ENCODE measurements at places on chromosomes 12 and 14.

DNA sequence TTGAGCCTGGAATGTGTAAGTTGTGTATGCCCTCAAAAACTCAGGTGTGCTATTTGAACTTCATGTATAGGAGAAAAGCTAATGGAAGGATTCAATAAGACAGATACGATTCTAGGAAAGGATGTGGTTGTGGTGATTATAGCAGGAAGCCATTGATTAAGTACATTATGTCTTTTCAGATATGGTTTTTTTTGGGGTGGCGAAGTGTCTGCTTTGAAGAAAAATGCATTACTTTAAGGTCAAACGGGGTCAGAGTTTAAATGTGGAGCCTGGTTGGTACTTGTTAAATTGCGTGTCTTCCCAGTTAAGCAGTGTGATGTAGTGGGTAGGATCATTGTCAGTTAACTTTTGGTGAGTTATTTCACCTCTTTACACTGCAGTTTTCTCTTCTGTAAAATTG is 13.0 kb upstream of the NUP107 start:
- DNase-seq = no peak

DNA sequence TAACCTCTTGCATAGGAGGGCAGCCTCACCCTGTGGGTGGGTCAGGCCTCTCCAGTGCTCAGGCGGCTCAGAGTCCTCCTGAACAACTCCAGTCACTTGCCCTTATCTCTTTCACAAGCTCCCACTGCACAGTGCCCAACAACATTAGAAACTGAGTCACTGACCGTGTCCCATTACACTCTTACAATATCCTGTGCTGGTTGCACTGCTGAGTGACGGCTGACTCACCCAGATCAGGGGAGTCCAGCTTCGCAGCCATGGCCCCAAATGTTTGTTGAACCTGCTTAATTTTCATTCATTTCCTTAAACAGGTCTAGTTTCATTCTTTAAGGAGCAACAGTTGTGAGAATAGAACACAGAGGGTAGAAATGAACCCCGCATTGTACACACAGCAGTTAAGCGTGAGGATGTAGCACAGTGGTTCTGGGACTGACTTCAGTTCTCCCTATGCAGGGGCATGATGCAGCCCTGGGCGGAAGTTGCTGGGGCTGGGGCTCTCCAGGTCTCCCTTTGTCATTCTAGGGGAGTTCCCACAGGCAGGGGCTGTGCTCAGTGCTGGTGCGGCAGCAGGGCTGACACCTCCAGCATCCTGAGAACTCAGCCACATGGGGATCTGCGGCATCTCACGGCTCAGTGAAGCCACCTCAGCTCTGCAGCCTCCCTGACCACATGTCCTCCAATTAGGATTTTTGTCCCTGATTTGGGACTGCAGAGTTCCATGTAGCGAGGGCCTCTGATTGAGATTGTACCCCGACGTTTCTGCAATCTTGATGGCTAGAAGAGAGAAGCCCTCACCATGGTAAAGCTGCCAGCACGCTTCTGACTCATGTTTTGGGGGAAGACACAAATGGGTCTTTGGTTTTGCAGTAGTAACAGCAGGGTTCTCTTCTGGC is 16.1 kb downstream of the GPR68 start:
- DNase-seq = peak; percentile 22

- DNase-seq = peak; percentile 51
Observed at GRCh38 chr14:49306152-49306751, 279.9 kb downstream of the RPS29 start.

- DNase-seq = no peak
Observed at GRCh38 chr14:50085570-50086320, 30.6 kb downstream of the VCPKMT start.

DNA sequence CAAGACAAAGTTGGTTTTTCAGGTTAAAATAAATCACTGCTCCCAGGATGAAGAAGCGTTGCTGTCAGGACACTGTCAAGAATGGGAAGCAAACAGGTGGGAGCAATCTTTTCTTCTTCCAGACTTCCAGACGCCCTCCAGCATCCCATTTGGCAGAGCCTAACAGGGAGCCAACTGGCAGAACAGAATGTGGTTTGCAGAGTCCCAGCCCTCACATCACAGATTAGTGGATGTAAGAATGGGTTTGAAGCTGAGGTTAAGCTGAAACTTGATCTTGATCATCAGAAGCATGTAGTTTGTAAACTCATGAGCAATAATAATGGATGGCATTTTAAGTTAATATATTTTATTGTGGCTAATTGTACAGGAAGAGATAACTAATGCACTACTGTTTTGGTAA is 636.4 kb downstream of the SLC6A15 start:
- no peak for DNase-seq

DNA sequence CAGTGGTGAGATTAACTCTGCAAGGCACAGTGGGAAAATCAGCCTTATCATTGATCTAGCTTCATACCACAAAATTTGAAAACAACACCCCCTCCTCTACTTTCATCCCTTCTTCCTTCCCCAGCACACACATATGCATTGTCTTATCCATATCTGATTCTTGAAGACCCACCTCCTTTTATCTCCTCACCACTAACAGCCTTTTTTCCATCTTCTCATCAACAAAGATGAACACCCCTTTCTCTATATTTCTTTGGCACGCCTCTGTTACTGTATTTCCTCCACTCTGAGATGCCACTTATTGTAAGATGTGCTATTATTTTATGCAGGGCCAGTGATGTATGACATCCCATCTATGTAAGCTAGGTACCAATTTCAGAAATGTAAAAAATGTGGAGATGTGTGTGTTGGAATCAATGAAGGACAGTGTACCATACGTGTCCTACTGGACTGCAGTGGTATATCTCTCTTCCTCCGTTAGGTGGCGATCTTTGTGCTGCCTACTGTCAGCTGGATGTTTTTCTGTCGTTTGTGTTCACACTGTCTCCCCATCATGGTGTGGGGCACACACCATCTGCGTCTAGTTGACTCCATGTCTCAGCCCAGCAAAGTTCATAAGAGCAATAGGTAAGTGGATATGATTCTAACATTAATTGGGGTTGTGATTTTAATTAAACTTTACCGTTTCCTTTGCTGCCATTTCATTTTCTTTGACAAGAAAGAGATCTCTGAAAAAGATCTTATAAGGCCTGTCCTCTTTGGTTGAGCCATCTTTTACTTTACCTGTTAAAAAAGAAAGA is 24.0 kb downstream of the CCDC38 start:
- DNase-seq = peak; percentile 50

DNA sequence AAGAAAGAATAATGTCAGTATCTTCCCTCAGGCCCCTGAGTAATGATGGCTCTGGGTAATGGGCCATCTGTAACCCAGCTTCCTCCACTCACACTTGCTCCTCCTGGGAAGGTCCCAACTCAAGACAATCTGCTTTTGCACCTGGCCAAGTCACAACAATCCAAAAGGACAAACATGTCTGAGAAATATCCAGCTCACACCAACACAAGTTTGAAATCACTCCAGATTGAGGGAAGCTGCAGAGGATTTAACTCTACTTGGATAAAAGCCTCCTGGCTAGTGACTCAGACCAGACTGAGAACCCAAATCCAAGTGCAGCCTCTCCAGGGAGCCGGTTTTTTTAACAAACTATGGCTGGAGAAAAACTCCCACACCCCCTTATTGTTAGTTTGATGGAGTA is 34.2 kb downstream of the RTRAF start:
- no peak for DNase-seq

- no peak for DNase-seq
Observed at GRCh38 chr12:67437011-67437410, 167.9 kb downstream of the CAND1 start.

GRCh38 chr12:103771466-103771865 is 69.6 kb downstream of the NT5DC3 start:
- no peak for DNase-seq

DNA sequence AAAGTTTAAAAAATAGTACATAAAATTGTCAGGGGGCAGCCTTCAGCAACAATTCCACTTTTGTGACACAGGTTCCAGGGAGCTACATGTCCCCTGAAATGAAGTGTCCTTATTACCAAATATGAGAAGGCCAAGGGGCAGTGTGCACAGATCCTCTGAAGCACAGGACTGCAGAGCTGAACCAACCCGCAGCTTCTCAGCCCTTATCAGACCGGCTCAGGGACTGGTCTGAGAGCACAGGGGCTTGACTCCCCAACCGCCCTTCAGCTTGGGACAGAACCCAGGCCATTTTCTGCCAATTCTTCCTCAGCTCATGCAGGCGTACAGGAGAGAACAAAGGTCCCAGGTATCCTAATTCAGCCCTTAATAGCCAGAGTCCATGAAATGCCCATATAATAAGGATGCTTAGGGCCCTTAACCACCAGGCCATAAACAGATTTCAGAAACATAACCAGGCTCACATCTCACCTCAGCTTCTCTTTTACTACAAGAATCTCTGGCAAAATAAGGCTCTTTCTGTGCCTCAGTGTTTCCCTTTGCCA is 221.3 kb downstream of the ANO2 start:
- no peak for DNase-seq

DNA sequence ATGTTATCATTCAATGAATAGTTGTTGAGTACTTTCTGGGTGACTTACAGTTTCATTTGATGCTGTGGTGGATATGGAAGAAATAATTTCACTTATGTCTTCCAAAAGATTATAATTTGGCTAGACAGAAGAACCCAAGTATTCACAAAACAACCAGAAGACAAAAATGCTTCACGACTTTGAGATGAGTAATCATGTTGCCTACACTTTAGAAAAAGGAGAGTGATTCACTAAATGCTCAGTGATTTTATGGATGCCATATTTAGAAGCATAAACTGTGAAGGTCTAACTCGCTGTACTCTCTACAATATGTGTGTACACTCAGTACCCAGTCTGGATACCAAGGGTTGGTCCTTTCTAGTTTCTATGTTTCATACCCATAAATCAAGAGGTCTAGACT is 101.3 kb upstream of the E2F7 start:
- DNase-seq = no peak

- DNase-seq = no peak
Observed at GRCh38 chr14:64221391-64222003, 72.7 kb downstream of the ESR2 start.

GRCh38 chr14:20606190-20606901 is 15.2 kb upstream of the RNASE12 start:
- peak; percentile 30 for DNase-seq

GRCh38 chr14:73253721-73254120 is 16.4 kb downstream of the PAPLN start:
- no peak for DNase-seq

- DNase-seq = no peak
Observed at GRCh38 chr12:79023261-79023660, 158.7 kb downstream of the SYT1 start.

GRCh38 chr14:54775486-54776140 is 127.0 kb downstream of the GCH1 start:
- DNase-seq = no peak

- no peak for DNase-seq
Observed at GRCh38 chr12:65443038-65443437, 164.6 kb downstream of the MSRB3 start.

- no peak for DNase-seq
Observed at GRCh38 chr14:68630611-68631393, 162.1 kb downstream of the ZFP36L1 start.

DNA sequence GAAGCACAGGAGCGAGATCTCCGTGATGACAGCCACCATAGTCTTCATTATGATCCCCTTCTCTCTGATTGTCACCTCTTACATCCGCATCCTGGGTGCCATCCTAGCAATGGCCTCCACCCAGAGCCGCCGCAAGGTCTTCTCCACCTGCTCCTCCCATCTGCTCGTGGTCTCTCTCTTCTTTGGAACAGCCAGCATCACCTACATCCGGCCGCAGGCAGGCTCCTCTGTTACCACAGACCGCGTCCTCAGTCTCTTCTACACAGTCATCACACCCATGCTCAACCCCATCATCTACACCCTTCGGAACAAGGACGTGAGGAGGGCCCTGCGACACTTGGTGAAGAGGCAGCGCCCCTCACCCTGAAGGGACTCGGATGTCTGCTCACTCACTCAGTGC is 775 bp downstream of the OR10P1 start:
- DNase-seq = no peak

- DNase-seq = no peak
Observed at GRCh38 chr14:80523518-80524117, 312.3 kb upstream of the DIO2 start.

- no peak for DNase-seq
Observed at GRCh38 chr12:126418400-126418799, 1353.2 kb downstream of the AACS start.

DNA sequence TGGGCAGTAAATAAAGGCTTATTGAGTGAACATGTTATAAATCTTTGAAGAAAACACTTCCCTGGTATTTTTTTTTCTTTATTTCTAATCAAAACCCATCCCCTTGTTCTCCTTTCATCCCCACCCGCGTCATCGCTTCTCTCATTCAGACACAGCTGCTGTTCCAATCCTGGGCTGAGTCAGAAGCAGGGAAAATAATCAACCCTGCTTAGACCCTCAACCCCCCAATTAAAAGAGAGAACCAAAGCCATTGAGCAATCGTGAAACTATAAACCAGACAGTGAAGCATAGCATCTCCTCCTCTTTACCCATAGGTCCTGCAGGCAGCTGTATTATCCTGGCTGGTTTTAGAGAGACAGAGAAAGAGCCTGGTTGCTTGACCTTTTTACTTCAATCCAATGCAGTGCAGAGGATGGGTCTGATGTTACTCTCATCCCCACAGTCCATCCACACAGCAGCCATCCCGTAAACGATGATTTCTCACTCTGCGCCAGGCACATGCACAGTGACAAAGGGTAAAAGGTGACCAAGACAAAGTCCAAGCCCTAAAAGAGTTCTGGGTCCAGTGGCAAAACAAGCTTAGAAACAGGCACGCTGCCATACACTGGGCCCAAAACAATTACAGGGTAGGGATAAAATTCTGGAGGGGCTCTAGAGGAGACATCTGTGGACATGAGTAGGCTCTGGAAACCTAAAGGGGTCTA is 238.3 kb downstream of the GALC start:
- no peak for DNase-seq

- no peak for DNase-seq
Observed at GRCh38 chr12:63922474-63922873, 78.0 kb downstream of the SRGAP1 start.

DNA sequence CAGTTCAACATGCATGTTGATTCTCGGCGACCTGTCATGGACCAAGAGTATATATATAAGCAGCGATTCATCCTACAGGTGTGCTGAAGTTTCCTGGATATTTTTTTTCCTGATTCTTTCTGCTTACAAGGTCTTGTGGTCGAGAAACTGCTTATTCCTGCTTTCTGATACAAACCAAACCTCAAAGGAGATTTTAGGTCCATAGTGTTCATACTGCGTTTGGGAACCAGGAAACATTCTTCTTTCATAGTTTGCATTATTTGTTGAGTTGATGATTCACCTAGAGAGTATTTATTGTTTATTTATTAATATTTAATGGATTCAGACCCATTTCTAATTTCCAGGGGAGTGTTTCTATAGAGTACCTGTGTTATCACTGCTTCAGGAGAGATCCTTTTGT is 70.7 kb upstream of the ASPG start:
- no peak for DNase-seq
